ENCODE measurements at places on chromosomes 7 and 10.
A peak's percentile ranks its signal among the peaks of the same experiment; 100 is the strongest.

- DNase-seq = no peak
These were observed 60.0 kb downstream of the ATXN7L1 start for GRCh38 chr7:105816266-105816843.

DNA sequence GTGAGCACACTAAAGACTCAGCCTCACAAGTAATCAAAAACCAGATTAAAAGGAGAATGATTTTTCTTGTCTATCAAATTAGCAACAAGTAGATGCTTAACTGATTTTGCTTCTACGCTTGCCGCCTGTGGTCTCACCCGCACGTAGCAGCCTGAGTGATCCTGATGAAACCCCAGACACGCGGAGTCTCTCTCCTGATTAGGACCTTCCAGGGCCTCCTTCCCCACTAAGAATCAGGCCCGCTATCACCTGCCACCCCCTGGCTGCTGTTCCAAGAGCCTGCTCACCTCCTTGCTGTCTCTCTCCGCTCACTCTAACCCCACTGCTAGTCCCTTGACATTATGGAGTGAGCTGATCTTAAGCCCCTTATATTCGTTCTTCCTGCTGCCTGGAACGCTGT, 325.9 kb upstream of the NRP1 start:
- DNase-seq = no peak

DNA sequence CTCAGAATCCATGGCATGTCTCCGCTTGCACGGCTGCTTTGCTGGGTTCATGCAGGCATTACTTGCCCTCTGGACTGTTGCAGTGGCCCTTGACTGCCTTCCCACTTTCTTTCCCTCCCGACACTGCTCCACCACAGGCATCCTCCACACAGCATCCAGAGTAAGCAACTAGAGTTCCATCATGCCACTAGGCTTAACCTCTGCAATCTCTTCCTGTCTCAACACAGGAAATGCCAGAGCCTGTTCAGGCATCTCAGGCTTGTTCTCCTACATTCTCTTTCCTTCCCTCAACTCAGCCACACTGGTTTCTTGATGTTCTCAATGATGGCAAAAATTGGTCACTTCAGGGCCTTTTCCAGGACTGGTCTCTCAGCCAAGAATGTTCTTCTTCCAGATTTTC, 284.5 kb upstream of the KLF6 start:
- DNase-seq = peak; percentile 87

GRCh38 chr7:20330239-20330927, at the start of gene ITGB8:
Gene ITGB8 (plus strand): TSS chr7:20330900. CDS start chr7:20331807, 907 bp downstream.
- peak; percentile 93 for DNase-seq

DNA sequence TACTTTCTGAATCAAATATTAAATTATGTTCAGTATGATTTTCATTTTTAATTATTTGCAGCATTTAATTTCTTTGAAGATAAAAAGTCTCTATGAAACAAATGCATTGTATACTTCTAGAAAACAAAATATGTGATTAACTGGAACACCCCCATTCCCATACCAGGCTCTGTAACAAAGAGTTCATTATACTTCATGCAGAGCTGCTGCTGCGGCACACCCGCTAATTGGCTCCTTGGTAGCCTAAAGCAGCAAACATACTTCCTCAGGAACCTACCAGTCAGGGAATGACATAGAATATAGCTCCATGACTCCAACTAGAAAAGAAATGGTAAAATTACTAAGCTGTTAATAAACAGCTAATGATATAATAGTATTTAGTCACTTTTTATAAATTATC, 19.3 kb downstream of the RAB11FIP2 start:
- no peak for DNase-seq

All from cardiac fibroblast (primary cell).